Chondrocyte (in vitro differentiated cells): ENCODE measurements at places on chromosomes 12 and 14.

DNA sequence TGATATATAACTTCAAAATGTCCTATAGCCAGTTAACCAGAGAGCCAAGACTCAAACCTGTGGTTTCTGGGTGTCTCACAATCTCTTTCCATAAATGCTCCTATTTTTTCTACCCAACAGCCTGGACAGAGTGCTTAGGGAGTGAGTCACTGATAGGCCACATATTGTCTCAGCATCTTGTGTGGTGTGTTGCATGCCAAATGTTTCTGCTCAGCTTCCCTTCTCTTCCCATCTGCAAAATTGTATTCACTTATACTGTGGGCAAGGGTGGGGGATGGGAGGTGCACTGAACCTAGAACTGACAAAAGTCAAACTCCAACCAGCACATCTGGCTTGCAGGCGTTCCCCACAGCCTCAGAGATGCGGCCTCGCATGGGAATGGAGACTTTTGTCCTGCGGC, 123.3 kb downstream of the KCNA5 start:
- peak overlapping the region; percentile 10 for H3K27ac ChIP-seq
- DNase-seq: no peak
- peaks cover under 1% of the 10 kb centered on the region for H3K27me3 ChIP-seq
- no peaks in the 10 kb centered on the region for H3K36me3 ChIP-seq
- H3K4me1 ChIP-seq: peaks cover 21% of the 10 kb centered on the region
- no peak overlapping the region for H3K4me3 ChIP-seq

DNA sequence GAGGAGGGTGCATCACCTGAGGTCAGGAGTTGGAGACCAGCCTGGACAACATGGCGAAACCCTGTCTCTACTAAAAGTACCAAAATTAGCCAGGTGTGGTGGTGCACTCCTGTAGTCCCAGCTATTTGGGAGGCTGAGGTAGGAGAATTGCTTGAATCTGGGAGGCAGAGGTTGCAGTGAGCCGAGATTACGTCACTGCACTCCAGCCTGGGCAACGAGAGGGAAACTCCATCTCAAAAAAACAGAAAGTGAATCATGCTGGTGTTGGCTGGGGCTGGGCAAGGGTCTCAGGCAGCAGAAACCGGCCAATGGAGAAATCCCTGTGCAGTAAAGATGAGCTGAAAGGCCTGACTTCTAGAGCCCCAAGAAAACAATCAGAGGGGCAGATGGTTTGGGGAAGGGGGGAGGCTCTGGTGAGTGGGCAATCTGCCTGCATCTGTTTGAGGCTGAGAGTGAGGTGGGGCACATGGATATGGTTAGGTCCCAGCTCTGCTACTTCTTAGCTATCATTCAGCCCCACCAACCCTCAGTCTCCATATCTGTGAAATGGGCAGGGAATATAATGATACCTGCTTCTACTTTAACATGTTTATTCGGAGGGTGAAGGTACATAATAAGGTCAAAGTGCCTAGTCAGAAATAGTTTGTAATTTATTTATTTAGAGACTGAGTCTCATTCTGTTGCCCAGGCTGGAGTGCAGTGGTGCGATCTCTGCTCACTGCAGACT, 21.3 kb upstream of the COX6A1 start:
- H3K36me3 ChIP-seq: no peaks in the 10 kb centered on the region
- no peak overlapping the region for H3K4me3 ChIP-seq
- no peak for DNase-seq
- H3K27ac ChIP-seq: no peak overlapping the region

DNA sequence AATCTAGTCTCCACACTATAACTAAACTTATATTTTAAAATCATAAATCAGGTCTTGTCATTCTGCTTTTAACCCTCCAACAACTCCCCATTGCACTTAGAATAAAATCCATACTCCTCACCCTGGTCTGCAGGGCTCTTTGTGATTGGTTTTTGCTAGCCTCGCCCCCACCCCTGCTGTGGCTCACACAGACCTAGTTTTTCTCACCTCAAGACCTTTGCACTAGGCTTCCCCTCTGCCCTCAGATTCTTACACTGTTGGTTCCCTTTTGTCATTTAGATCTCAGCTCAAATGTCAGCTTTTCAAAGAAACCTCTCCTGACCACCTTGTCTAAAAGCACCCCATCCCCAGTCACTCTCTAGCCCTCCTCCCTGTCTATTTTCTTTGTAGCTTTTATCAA, 10.7 kb upstream of the LHX5 start:
- no peak overlapping the region for H3K27ac ChIP-seq
- peaks cover 1% of the 10 kb centered on the region for H3K36me3 ChIP-seq
- H3K27me3 ChIP-seq: peaks cover 88% of the 10 kb centered on the region
- no peak overlapping the region for H3K4me3 ChIP-seq

DNA sequence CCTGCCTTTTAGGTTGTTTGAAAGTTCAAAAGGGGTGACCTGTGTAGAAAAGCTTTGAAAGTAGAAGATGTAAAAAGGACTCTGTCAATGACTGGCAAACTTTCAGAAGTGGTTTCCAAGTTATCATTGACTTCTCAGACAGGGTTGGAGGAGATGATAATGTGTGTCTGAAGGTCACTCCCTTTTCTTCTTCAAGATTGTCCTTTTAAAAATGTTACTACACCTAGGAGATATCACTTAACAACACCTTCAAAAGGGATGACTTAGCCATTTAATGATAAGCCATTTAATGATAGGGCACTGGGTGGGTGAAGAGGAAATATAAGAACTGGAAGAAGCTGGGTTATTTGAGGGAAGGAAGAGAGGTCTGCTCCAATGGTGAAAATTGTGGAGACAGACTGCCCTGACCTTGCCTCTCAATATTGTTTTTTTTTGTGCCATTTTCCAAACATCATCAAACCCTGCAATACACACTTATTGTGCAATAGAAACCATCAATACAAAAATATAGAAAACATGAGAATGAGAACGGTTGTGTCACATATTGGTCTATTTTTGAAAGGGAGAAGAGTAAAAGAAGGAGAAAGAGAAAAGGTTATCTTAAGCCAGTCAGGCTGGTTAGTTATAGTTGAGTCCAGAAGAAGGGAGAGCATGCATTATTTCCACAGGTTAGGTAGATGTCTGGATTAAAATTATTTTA, 38.8 kb downstream of the BEST3 start:
- no peaks in the 10 kb centered on the region for H3K27me3 ChIP-seq
- no peak for DNase-seq
- peaks cover 40% of the 10 kb centered on the region for H3K4me1 ChIP-seq
- no peak overlapping the region for H3K4me3 ChIP-seq

GRCh38 chr12:123972457-123973401, at the start of the genes CCDC92 and ZNF664:
TSS of gene CCDC92 (minus strand) at chr12:123972831. CDS start at chr12:123944305, 28,526 bp downstream.
TSS of gene ZNF664 (plus strand) at chr12:123973215. CDS start at chr12:124012145, 38,930 bp downstream.
- H3K4me3 ChIP-seq: peak within 1 kb of the TSS; percentile 92
- peaks cover 5% of the 10 kb centered on the region for H3K36me3 ChIP-seq
- peaks cover 61% of the 10 kb centered on the region for H3K4me1 ChIP-seq
- H3K27me3 ChIP-seq: no peaks in the 10 kb centered on the region

DNA sequence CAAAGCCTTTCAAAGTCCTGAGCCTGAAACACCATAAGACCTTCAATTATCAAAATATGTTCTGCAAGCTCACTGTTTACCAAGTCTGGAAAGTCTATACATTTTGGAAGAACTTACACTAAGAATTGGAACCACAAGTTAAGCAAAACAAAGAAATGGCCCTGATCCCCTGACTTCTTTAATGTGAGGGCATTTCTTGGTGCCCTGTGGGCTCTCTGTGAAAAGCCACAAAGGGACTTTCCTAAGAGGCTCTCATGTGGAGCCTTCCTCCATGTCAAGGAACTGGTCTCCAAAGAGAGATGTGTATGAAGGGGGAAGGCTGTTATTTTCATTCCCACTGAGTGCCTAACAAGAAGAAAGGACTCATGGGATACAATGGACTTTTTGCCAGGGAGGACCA, 13.5 kb upstream of the MYH6 start:
- H3K27ac ChIP-seq: no peak overlapping the region
- no peak for DNase-seq
- peaks cover 31% of the 10 kb centered on the region for H3K27me3 ChIP-seq
- H3K4me3 ChIP-seq: no peak overlapping the region
- no peaks in the 10 kb centered on the region for H3K4me1 ChIP-seq

- H3K36me3 ChIP-seq: peaks cover 1% of the 10 kb centered on the region
- H3K27ac ChIP-seq: peak overlapping the region; percentile 25
- no peaks in the 10 kb centered on the region for H3K27me3 ChIP-seq
- peak overlapping the region; percentile 35 for H3K4me3 ChIP-seq
Measured at GRCh38 chr12:14239350-14239934, 126.0 kb upstream of the ATF7IP start.

GRCh38 chr12:69880571-69880970, 55.5 kb downstream of the MYRFL start:
- H3K27ac ChIP-seq: no peak overlapping the region
- DNase-seq: no peak
- H3K27me3 ChIP-seq: no peaks in the 10 kb centered on the region
- no peaks in the 10 kb centered on the region for H3K36me3 ChIP-seq
- H3K4me3 ChIP-seq: no peak overlapping the region
- H3K4me1 ChIP-seq: peaks cover 19% of the 10 kb centered on the region

- H3K36me3 ChIP-seq: peaks cover 1% of the 10 kb centered on the region
- peaks cover 10% of the 10 kb centered on the region for H3K4me1 ChIP-seq
- DNase-seq: no peak
- H3K4me3 ChIP-seq: peak overlapping the region; percentile 62
Measured at GRCh38 chr14:60184146-60184904, 19.1 kb upstream of the DHRS7 start.
